ENCODE measurements at places on chromosomes 12 and 14.

DNA sequence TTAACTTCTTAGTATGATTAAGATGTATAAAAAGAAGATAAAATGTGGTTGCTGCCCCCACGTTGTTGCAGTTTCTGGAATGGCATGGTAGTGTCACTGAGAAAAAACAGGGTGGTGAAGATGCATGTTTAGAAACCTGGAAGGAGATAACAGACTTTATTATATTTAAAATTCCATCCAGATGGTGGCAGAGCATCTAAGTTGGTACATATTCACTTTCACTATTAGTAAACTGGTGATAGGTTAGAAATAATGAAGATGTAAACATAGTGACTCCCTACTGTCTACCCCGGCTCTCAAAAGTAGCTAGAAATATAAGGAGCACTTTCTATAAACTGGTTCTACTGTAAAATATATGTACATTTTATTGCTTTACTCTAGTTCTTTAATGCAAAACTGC, 279.3 kb downstream of the NPAS3 start:
- no peak for DNase-seq

DNA sequence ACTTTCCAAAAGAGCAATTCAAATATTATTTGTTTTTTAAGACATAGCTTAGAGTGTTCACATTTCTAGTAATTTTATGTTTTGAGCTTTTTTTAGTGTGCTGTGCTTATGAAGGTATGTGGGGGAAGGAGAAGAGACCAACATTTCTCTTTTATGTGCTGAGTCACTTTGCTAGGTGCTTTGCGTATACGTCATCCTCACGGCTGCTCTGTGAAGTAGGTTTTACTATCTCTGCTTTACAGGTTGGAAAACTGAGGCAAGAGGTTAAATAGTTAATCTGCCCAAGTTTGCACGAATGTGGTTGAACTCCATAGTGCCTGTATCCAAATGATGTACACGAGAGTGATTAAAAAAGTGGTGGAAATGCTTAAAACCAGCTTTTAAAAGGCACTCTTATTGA, 75.9 kb downstream of the AEBP2 start:
- no peak for DNase-seq

DNA sequence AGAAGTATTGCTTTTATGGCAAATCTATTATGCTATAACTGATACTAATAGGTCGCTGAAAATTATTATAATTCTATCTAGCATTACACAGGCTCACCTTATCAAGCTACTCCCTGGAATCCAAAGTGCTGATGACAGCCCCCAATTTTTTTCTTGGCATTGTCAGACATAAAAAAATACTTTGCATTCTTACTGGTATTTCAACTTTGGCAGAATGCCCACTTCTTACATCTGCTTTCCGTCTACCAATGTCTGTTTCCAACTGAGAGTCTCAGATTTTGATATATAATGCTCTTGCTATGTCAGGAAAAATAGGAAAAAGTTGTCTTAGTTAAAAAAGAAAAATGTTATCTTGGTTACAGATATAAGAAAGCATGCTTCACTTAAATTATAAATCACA, 615.4 kb downstream of the C12orf50 start:
- no peak for DNase-seq

DNA sequence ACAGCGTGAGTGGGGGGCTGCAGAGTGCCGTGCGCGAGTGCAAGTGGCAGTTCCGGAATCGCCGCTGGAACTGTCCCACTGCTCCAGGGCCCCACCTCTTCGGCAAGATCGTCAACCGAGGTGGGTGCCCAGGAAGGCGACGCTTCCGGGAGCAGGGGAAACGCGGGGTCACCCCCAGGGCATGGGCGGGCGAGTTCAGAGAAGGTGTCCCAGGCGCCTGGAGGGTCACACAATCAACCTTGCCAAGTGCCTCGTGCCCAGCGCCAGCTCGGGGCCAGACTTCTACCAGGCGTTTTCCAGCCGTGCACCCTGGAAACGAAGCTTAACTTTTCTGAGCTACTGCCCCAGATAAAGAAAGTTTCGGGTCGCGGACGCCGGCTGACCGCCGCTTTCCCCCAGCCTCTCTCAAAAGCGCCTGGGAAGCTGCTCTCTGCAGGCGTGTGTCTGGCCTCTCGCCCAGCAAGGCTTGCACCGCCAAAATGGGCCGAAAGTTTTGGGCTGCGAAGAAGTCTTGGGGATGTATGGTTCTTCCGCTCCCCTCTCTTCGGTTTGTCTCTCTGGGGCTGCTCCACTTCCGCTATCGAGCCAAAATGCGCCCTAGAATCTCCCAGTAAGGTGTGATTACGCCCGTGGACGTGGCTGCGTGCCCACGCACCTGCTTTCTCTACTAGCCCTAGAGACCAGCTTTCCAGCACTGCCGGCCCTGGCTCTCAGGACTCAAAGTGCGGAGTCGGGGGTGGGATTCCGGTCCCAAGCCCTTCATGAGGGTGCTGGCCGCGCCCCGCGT, 1.7 kb downstream of the WNT1 start:
- DNase-seq, result no peak

- DNase-seq, result no peak
These were observed 208.2 kb downstream of the DAD1 start for GRCh38 chr14:22380571-22381407.

DNA sequence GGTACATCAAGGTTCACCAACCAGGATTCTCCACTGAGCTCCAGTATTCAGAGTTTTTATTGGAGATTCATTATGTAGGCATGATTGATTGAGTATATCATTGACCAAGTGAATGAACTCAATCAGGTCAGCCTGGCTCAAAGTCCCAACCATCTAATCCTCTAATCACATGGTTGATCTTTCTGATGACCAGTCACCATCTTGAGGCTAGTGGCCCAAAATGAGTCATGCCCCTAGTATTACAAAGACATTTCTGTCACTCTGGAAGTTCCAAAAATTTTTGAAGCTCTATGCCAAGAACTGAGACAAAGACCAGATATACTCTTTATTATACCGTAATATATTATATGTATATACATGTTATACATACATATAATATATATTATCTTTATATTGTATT, 75.9 kb upstream of the ATF7IP start:
- no peak for DNase-seq

DNA sequence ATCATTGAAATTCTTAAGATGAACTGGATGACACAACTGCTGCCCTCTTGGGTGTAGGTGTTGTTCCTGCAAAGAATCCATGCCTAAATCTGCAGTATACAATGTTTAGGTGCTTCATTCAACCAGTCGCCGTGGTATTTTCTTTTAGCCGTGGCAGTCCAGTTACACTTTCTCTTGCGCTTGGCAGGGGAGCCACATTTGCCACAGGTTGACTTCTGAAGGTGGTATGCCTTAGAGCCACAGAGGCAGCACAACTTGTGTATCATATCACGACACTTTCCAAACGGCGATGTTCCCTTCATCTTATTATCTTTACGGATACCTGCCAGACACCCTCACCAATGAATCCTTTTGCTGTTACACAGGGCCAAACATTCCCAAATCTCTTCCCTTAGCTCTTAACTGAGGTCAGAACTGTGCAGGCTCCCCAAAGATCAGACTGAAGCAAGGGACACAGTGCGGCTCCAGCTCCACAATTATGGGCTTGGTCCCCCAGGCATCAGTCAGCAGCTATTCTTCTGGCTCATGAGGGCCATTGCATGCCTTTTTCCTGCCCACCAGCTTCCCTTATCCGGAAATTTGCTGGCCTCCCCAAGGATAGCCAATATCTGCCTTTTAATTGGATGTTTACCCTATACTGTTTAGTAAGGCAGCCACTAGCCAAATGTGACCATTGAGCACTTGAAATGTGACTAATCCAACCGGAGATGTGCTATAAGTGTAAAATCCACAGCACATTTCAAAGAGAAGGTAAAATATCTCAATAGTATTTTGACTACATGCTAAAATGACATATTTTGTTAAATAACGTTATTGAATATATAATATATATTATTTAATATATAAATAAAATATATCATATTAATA, 50.7 kb downstream of the SENP1 start:
- no peak for DNase-seq

- DNase-seq, result peak; percentile 64
These were observed 532 bp downstream of the FKBP11 start for GRCh38 chr12:48924617-48925303.

- no peak for DNase-seq
These were observed 14.9 kb downstream of the AREL1 start for GRCh38 chr14:74697976-74698375.

- DNase-seq, result no peak
These were observed 4.7 kb downstream of the CCDC88C start for GRCh38 chr14:91412939-91413338.

- DNase-seq, result no peak
These were observed 188.0 kb downstream of the CAND1 start for GRCh38 chr12:67457136-67457535.

GRCh38 chr14:39568809-39569538, 136.7 kb upstream of the FBXO33 start:
- no peak for DNase-seq

- DNase-seq, result no peak
These were observed 11.8 kb upstream of the EDDM3A start for GRCh38 chr14:20733684-20734429.

GRCh38 chr14:54567224-54567638, 303 bp downstream of the SAMD4A start:
- no peak for DNase-seq

GRCh38 chr14:71711125-71711524, 221.1 kb upstream of the RGS6 start:
- DNase-seq, result no peak

GRCh38 chr12:37547611-37548010, 769.0 kb upstream of the ALG10B start:
- DNase-seq, result no peak

- no peak for DNase-seq
These were observed 517.4 kb downstream of the DIO2 start for GRCh38 chr14:79693935-79694334.

DNA sequence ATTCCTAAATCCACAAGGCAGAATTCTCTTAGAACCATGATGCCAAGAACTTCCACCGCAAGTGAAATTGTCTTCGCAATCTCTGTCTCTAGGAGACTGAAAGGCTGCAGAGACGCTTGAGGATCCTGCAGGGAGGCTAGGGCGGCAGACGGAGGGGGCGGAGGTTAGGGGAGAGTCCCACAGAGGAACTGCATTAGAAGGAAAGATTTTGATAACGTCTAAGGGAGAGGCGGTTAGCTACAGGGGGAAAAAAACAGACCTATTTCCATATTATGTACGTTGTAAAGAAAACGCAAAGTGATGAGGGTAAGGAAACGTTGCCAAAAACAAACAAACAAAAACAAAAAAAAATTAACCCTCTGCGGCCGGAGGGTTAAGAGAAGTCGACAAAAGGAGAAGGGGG, 595 bp downstream of the KLHL28 start:
- DNase-seq, result peak; percentile 21

GRCh38 chr12:96034621-96035282, 635 bp downstream of the LTA4H start:
- no peak for DNase-seq

- DNase-seq, result no peak
These were observed 42.0 kb upstream of the ELK3 start for GRCh38 chr12:96152164-96152563.

DNA sequence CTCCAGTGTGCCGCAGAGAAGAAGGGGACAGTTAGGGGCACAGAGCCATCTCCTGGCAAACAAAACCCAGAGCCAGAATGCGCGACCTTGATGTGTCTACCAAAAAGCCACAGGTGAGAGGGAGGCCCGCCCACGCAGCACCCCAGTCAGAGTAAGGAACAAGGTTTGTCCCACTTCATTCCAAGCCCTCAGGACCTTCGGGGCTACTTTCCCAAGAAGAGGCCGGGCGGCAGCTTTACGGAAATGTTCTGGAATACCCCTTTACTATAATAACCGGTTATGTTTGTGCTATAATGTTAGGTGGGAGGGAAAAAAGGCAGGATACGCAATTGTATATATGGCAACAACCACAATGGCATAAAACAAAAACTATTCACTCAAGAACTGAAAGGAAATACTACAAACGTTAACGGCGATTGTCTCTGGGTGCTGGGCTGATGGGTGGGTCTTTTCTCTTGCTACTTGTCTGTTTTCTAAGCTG, 12.3 kb downstream of the CCDC88C start:
- peak; percentile 44 for DNase-seq

DNA sequence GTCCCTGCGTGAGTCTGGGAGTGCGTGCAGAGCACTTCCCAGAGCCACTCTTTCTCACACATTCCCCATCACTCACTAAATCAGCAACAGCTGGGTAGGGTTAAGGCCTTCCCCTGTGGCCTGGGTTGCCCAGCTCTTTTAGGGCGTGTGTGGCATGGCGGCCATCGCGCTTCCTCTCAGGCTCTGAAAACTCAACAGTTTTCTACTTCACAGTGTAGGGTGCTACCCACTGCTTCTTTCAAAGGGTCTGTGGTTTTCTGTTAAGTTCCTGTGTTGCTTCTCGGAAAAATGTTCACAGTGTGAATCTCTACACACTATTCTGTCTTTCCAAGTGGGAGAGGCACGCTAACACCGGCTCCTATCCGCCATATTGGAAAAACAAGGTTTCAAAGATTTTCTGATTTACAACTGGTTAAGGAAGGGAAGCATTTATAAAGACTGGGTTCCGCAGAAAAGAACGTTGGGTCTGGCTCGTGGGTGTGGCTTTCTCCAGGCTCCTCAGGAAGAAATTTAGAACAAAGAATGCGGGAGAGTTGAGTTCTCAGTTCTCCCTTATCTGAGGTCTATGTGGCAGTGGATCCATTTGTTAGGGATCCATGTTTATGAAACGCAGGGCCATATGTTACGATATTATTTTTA, 34.9 kb upstream of the AEBP2 start:
- DNase-seq, result no peak

- DNase-seq, result no peak
These were observed 223.7 kb downstream of the KCNC2 start for GRCh38 chr12:74985986-74986319.

DNA sequence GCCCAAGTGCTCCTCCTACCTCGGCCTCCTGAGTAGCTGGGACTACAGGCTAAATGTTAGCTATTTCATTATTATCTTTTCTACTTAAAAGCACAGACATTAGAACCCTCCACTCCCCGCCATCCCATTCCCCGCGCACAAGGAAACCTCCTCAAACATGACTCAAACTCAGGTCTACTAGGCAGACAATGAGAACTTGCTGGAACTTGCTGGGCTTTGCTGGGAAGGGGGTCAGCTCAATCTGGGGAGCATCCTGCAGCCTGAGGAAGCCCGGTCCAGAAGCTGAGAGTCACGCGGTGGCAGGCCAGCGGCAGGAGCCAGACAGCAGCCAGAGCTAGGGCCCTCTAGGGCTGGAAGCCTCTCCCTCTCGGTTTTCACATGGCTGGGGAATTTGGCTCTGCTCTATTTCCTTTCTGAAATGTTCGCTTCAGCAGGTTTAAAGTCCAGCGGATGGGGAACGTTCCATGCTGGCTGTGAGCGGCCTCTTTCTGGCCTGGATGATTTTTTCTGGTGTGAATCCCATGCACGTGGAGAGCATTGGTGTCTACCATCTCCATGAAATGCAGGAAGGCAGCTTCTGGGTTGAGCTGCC, 68.5 kb downstream of the SLC6A12 start:
- DNase-seq, result no peak

GRCh38 chr12:67876305-67876915, 112.8 kb upstream of the IFNG-AS1 start:
- DNase-seq, result no peak

- no peak for DNase-seq
These were observed 126.2 kb downstream of the CRADD start for GRCh38 chr12:93803424-93803807.

All from activated T-helper 1 cell treated with anti-CD3 and anti-CD28 coated beads, Interleukin-2, amount 50 U/mL, for 16 hours (primary cell).